ENCODE measurements at places on chromosomes 7 and 10. TPM values are rescaled to one million over a fixed set of nuclear protein-coding genes. Genes with fewer than 3 reads are reported as not detected.

Gene KNDC1
- total RNA-seq: 4.0 TPM

DNA sequence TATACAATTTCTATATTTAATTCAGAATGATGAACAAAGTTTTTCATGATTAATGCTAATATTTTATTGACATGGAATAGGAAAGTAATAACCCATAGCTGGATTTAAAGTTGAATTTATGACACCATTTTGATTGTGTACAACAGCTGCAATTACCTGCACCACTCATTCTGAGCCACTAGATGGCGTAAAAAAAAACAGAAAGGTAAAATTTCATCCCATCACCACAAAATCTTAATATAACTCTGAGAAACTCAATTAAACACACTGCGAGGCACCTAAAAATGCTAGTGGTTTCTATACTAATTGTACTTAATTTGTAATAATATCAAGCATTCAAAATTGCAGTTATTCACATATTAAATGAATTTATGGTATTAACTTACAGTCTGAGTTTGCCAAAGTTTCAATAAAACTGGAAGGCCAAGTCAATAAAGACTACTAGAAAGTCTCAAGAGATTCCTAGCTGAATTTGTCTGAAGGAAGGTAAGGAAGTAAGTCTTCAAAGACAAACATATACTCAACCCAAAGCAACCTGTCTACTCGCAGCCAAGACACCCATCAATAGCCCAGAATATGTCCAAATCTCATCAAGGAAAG is 182.5 kb downstream of the SKAP2 start:
- H3K36me3 ChIP-seq: no peaks in the 10 kb centered on the region
- H3K4me3 ChIP-seq: no peak overlapping the region
- no peak overlapping the region for H3K27ac ChIP-seq
- peaks cover 11% of the 10 kb centered on the region for H3K27me3 ChIP-seq

GRCh38 chr7:126635545-126635944 is 617.2 kb downstream of the GRM8 start:
- DNase-seq: no peak
- H3K36me3 ChIP-seq: no peaks in the 10 kb centered on the region
- H3K4me1 ChIP-seq: no peaks in the 10 kb centered on the region
- H3K27ac ChIP-seq: no peak overlapping the region

GRCh38 chr7:44447874-44448425 is 42.5 kb downstream of the NUDCD3 start:
- no peak overlapping the region for H3K4me3 ChIP-seq
- peak overlapping the region; percentile 13 for H3K27ac ChIP-seq

DNA sequence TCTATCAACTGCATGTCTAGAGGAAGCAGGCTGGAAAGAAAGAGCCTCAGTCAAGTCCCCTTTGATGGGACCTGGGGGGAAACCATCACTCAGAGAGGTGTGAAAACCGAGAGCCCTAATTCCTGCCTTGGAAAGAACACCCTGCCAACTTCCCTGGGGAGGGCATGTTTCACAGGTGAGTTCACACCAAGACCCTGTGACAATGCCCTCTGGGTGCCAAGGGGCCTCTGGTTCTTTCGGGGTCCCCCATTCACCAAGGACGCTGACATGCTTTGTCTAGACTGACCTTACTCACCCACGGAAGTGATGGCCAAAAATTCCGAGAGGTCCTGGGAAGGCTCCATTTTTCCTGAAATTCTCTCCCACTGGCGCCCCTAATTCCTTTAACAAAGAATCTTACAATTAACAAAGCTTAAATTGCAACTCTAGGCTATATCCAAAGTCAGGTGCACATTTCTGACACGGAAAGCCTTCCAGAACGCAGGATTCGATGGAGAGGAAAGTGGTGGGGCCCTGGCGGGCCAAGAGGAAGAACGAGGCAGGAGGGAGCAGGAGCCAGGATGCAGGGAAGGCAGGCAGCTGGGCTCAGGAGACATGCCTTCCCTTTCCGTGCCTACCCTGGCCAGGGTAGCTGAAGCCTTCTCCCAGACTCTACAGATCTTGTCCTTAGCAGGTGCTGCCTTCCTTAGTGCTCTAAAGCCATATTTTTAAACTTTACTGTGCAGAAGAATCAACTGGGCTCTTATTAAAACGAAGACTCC is 23.7 kb downstream of the VSTM4 start:
- DNase-seq: no peak
- H3K4me1 ChIP-seq: peaks cover 44% of the 10 kb centered on the region
- no peaks in the 10 kb centered on the region for H3K27me3 ChIP-seq
- H3K4me3 ChIP-seq: no peak overlapping the region

GRCh38 chr7:102192790-102193189 is 93.9 kb upstream of the SH2B2 start:
- peaks cover 10% of the 10 kb centered on the region for H3K36me3 ChIP-seq
- DNase-seq: no peak
- peaks cover 7% of the 10 kb centered on the region for H3K4me1 ChIP-seq
- H3K4me3 ChIP-seq: no peak overlapping the region
- no peaks in the 10 kb centered on the region for H3K27me3 ChIP-seq

DNA sequence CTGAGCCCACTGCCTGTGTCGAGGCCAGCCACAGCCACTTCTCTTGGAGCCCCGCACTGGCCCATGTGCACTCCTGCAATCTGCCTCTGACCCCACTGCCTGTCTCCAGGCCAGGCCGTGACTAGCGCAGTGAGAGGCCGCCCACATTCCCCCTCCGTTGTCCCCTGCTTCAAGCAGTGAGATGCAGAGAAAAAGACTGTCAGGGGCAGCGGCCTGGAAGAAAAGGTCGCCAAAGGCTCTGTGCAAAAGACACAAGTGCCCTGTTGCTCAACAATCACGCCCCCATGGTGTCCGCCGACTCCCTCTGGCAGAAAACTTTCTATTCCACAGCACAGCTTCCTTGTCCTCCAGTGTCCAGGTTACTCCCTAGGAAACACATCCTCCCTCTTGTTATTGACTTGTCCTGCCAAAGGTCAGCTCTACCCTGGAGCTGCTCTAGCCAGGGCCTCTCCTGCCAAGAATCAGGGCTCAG is 9.9 kb downstream of the FAM131B start:
- H3K4me1 ChIP-seq: peaks cover 33% of the 10 kb centered on the region
- peaks cover 8% of the 10 kb centered on the region for H3K27me3 ChIP-seq
- peak; percentile 58 for DNase-seq
- peak overlapping the region; percentile 59 for H3K4me3 ChIP-seq
- H3K27ac ChIP-seq: peak overlapping the region; percentile 96
- peaks cover 8% of the 10 kb centered on the region for H3K36me3 ChIP-seq

Gene BMS1
- 27.7 TPM for total RNA-seq

GRCh38 chr7:1919539-1920265 is 249.6 kb downstream of the ELFN1 start:
- peaks cover 4% of the 10 kb centered on the region for H3K36me3 ChIP-seq
- no peaks in the 10 kb centered on the region for H3K27me3 ChIP-seq
- H3K4me1 ChIP-seq: no peaks in the 10 kb centered on the region
- peak overlapping the region; percentile 27 for H3K27ac ChIP-seq
- H3K4me3 ChIP-seq: no peak overlapping the region

GRCh38 chr10:22230158-22230833 is 12.5 kb upstream of the EBLN1 start:
- peak overlapping the region; percentile 88 for H3K4me3 ChIP-seq
- peaks cover 13% of the 10 kb centered on the region for H3K4me1 ChIP-seq
- H3K36me3 ChIP-seq: peaks cover 3% of the 10 kb centered on the region
- DNase-seq: no peak
- H3K27me3 ChIP-seq: peaks cover 26% of the 10 kb centered on the region

DNA sequence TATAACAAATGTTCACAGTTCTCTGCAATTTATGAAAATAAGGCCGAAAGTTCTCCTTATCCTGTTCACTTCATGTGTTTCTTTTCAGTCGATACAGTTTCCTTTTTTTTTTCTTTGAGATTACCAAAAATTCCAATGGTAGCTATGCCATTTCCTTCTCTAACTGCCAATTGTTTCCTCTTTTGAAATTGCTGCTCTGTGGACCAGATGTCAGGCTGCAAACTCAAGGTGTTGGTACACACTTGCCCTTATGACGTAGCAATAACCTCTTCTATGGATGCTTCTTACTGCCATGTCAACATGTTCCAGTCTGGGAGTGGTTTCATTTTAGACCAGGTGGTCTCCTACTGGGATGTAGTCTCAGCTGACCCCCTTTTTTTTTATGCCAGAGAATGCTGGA is 52.9 kb downstream of the CASD1 start:
- no peak overlapping the region for H3K27ac ChIP-seq
- H3K36me3 ChIP-seq: peaks cover 12% of the 10 kb centered on the region
- H3K27me3 ChIP-seq: no peaks in the 10 kb centered on the region
- no peak for DNase-seq
- H3K4me1 ChIP-seq: no peaks in the 10 kb centered on the region
- no peak overlapping the region for H3K4me3 ChIP-seq

- no peaks in the 10 kb centered on the region for H3K36me3 ChIP-seq
- H3K27ac ChIP-seq: no peak overlapping the region
- no peak for DNase-seq
- H3K4me1 ChIP-seq: no peaks in the 10 kb centered on the region
- H3K4me3 ChIP-seq: no peak overlapping the region
Observed at GRCh38 chr7:126449611-126450268, 803.0 kb downstream of the GRM8 start.
